Myometrial cell (primary cell): ENCODE measurements at places on chromosomes 5 and 9. TPM values are rescaled to one million over a fixed set of nuclear protein-coding genes. Genes with fewer than 3 reads are reported as not detected.

SGCD gene
- total RNA-seq, result 0.18 and 0.29 TPM in 2 replicates

NR4A3 gene
- not detected in 2 replicates for total RNA-seq

RGS7BP gene
- not detected in 2 replicates for total RNA-seq

CARTPT gene
- total RNA-seq, result not detected in 2 replicates

CD274 gene
- total RNA-seq, result 3.0 and 4.3 TPM in 2 replicates

SIT1 gene
- not detected in 2 replicates for total RNA-seq

EXD3 gene
- total RNA-seq, result 7.3 and 22.8 TPM in 2 replicates
